Stimulated activated CD4-positive, alpha-beta T cell treated with anti-CD3 and anti-CD28 coated beads, TNF-alpha, amount 100 ng/mL, for 48 hours (primary cell): ENCODE measurements at places on chromosomes 5 and 9.
A peak's percentile ranks its signal among the peaks of the same experiment; 100 is the strongest.

- no peak for DNase-seq
Measured at GRCh38 chr9:116209414-116210116, 56.0 kb downstream of the PAPPA start.

DNA sequence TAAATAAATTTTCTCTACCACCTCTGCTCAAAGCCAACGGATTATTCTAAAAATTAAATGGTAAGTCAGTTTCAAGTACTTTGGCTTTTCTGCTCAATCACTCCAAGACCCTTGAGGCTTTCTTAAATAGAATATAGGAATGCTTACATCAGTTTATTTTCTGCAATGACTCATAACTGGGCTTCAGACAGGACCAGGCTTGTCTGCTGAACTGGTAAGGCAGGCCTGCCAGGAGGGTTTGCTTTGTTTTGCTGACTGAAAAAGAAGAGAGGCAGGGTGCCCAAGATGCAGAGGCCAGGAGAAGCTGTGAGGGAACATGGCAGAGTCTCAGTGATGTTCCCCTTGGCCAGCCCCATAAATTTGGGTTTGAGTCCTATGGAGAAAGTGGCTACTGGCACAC is 60.3 kb upstream of the EPB41L4A start:
- no peak for DNase-seq

- no peak for DNase-seq
Measured at GRCh38 chr9:126704157-126704891, 90.6 kb downstream of the LMX1B start.

GRCh38 chr5:74631081-74631953 is 9.2 kb downstream of the ENC1 start:
- no peak for DNase-seq

DNA sequence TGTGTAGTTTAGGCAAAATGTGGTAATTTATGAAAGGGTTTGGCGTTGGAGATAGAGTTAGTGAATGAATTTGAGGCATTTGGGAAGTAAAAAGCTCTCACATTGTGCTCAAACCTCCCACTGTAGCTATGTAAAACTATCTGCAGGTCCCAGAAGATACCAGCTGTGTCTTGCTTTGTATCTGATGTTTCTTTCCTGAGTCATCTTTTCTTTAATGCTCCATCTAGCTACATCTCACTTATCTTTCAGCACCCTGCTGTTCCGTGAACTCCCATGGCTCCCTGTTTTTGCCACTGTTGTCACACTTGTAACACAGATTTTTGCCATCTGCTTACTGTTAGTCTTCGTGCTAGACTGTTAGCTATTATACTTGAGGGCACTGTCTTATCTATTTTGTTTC is 253.1 kb downstream of the NPR3 start:
- DNase-seq: no peak

- DNase-seq: no peak
Measured at GRCh38 chr9:112007575-112008240, 111.1 kb downstream of the UGCG start.

DNA sequence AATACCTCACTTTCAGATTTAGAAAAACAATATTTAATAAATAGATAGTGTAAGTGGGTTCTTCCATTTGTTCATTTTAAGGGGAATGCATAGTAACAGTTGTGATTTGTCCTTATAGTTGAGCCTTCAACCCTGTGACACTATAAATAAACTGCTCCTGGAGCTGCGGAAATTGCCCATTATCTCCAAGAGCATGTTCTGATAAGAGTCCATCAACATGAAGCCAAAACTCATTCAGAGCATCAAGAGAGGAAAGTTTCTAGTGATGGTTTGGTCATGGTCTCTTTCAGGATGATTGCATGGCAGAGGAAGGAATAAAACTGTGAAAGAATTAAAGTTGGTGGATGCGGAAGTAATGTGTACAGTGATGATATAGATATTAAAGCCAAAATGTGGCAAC is 772.1 kb upstream of the DMAC1 start:
- no peak for DNase-seq

GRCh38 chr5:60260658-60261057 is 367.1 kb upstream of the PDE4D start:
- no peak for DNase-seq

- no peak for DNase-seq
Measured at GRCh38 chr5:101877451-101877850, 418.6 kb downstream of the SLCO4C1 start.

- no peak for DNase-seq
Measured at GRCh38 chr9:121476156-121476555, 23.5 kb downstream of the GGTA1 start.

DNA sequence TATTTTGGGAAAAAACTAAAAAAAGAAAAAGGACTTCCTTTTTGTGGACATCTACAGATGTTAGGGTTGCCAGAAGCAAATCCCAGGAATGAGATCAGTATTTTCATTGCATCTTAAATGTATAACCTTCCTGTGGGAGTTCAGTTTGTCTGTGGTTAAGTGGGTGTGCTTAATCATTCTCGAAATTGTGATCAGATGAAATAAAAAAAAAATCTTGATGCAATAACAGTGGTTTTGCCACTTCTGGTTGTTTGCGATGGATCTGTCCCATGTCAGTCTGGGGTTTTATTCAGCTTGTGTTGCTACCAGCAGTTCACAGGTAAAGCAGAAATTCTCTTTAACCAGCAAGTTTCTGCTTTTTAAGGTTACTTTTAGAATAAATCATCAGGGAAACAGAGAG is 179.0 kb downstream of the MAN2A1 start:
- no peak for DNase-seq

DNA sequence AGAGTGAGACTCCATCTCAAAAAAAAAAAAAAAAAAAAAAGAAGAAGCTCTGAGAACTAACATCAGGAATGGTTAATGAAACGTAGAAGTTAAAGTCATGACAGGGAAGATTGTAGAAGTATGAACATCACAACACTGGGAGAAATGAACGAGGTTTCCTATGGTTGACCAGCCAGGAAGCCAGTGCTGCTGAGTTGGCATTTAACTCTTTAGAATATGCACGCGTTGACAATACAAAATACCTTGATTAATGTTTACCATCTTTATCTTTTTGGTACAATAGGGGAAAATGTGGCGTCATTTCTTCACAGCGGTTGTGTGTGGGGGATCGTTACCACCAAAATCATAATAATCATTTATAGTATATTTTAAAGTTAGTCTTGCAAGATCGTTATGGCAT is 32.0 kb downstream of the ABO start:
- no peak for DNase-seq

GRCh38 chr5:147397616-147398015 is 112.3 kb downstream of the DPYSL3 start:
- DNase-seq: no peak

GRCh38 chr5:112532654-112533360 is 113.7 kb upstream of the EPB41L4A start:
- no peak for DNase-seq

DNA sequence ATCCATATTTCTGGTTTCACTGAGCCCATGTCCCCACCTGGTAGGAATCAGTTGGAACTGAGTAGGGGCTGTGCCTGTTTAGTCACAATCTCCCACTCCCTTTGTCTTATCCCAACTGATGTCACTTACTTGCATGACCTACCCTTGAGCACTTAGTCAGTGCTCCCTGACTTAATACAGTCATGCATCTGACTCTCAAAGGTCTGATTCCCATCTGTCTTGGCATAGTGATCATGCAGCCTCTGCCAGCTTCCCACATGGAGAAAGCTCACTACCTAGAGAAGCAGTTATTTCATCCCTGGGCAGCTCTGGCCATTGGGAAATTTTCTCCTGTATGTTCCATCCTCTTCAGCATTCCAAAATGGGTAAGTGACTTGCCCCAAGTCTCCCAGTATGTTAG is 24.8 kb downstream of the ABLIM3 start:
- no peak for DNase-seq

GRCh38 chr5:138334867-138335447 is 3.1 kb upstream of the FAM53C start:
- no peak for DNase-seq

- no peak for DNase-seq
Measured at GRCh38 chr9:129414377-129414992, 206.4 kb downstream of the C9orf50 start.

DNA sequence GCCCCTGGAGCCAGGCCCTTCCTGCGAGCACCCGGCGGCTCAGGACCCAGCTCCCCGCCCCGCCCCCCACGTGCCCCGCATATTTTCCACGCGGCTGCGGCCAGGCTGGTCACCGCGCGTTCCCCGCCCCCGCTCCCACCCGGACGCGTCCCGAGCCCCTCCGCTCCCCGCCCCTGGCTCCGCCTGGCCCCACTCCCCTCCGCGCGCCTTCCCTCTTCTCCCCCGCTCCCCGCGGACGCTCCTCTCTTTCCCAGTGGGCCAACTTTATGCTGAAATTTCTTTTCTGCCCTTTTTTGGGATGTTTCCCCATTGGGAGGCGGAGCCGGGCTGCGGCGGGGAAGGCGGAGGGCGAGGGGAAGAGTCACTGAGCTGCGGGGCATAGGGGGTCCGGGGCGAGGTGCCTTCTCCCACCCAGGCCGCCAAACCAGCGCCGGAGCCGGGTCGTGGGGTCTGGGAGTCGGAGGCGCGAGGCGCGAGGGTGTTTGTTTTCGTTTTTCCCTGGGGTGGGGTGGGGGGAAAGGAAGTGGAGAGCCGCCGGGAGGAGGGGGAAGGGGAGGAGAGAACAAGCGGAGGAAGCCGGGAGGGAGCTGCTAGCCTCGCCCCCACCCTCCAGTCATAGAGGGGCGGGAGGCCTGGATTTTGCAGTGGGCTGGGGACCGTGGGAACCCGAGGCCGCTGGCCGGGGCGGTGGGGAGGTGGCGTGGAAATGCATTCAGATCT is 1.0 kb upstream of the TPM2 start:
- DNase-seq: peak; percentile 9

GRCh38 chr5:145980718-145981117 is 44.3 kb downstream of the SH3RF2 start:
- DNase-seq: no peak

- DNase-seq: no peak
Measured at GRCh38 chr5:67333171-67333570, 136.6 kb upstream of the CD180 start.

GRCh38 chr9:212297-212696 is 2.4 kb upstream of the DOCK8 start:
- no peak for DNase-seq

GRCh38 chr5:166369807-166370206 is 1921.6 kb upstream of the WWC1 start:
- no peak for DNase-seq

DNA sequence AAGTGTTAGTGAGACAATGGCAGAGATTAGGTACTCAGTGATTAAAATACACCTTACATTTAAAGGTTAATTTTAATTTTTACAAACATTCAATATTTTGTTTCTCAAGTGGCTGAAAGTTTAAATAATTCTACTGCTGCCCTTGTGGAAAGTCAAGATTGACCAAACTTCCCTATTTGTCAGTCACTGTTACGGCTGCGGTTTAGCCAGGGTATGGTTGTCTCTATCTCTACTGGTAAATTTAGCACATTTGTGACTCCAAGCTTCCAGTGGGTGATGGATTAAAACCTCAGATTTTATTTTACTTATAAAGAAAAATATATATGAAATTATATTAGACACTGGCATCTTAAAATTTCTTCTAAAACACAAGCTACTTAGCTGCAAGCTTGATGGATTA is 368.4 kb downstream of the CDH18 start:
- DNase-seq: no peak

GRCh38 chr5:78677777-78678668 is 29.5 kb upstream of the LHFPL2 start:
- DNase-seq: no peak

DNA sequence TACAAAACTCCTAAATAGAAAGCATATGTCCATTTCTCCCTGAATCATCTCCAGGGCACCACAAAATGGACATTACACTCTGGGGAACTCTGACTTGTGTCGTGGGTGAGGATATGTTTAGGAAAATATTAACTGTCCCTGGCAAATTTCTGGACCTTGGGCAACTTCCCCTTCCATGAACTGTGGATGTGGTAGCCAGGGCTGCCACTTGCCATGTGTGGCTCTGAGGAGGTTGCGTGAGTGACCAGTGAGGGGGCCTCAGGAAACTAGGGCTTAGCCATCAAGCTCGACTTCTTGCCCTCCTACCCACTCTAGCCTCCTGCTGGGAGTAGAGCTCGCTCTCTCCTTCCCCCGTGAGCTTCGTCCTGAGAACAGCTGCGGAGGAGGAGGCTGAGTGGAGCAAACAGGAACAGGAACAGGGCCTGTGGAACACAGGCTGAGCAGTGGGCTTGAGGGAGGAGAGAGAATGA is 13.8 kb upstream of the STC2 start:
- no peak for DNase-seq

DNA sequence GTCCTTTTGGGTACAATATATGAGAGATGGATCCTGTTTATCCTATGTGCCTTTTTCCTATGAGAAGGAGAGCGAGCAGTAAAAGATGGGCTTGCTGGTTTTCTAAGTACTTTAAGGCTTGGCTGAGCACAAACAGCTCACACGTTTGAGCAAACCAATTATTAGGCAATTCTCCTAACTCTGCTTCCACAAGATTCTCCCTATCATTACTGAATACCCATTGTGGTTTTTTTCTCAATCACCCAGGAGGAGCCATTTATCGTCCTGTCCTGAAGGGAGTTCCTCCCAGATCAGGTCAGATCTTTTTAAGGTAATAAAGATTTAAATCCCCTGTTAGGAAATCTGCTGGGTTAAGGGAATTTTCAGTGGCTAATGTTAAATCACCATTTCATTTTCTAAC is 19.4 kb upstream of the C1QTNF3 start:
- DNase-seq: no peak

- DNase-seq: no peak
Measured at GRCh38 chr5:107809201-107810034, 138.7 kb upstream of the EFNA5 start.

DNA sequence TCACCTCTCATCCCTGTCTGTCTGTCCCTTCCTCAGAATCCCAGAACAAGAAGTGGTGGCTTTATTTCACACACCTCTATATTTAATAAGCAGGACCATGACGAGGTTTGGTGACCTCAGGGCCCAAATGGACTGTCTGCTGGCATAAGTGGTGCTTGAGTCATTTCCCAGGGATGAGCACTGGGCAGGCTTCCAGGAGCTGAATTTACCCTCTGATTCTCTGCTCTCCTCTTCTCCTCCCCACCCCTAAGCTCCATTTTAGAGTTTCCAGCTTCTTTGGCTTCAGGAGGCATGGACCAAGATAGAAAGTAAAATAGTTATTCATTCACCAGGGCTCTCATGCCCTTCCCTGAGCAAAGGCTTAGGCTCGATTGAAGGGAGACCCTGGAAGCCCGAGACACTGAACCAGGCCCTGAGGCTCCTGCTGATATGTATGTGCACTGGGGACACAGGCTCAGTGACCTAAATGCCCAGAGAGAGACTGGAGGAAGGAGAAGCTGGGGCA is 69.1 kb downstream of the PPARGC1B start:
- DNase-seq: no peak

DNA sequence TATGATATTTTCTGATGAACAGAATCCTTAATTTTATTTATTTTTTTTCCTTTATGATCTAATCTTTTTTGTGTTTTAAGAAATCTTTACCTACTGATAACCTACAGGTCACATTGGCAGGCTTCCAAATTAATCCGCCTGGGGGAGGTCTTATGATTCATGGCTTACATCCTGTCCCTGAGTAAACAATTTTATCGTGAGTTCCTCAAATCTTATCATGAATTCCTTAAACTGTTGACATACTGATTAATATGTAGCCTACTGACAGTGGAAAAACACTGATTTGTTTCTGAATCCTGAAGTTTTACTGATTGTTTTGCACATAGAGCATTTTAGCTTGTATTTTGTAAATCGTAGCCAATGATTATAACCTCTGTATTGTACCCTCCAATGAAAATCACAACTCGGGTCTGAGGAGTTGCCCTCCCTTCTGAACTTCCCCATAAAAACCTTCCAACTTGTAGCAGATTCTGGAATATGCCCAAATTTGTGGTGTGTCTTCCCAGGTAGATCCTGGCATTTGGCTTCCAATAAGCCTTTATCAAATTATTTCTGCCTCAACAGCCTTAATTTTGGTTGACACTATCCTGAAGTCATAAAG is 105.6 kb downstream of the VCAN start:
- DNase-seq: no peak
